Progenitor cell of endocrine pancreas (in vitro differentiated cells): ENCODE measurements at places on chromosomes 5 and 9. TPM values are rescaled to one million over a fixed set of nuclear protein-coding genes. Genes with fewer than 3 reads are reported as not detected.

RPP25L gene
- 29.3 and 30.5 TPM in 2 replicates for total RNA-seq

- DNase-seq: no peak
These were observed 13.0 kb downstream of the CXXC5 start for GRCh38 chr5:139660923-139661814.

GRCh38 chr9:135948968-135949367 lies 12.2 kb downstream of the UBAC1 start:
- DNase-seq: no peak

DNA sequence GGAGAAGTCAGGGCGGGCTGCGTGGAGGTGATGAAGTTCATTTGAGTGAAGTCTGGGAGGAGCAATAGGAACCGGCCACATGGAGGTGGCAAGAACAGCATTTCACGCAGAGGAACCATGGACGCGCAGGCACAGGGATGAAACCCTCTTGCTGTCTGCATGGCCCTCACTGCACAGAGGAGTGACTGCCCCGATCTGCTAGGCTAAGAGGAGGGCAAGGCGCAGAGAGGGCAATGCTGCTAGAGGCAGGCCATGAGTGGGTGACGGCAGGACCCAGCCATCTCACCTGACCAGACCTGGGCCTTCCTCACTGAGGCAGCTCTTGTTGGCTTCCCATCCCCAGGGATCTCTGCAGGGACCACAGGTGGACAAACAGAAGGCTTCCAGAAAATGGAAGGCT lies 90.3 kb downstream of the BARX1 start:
- no peak for DNase-seq

- no peak for DNase-seq
These were observed 67.7 kb downstream of the PRDM6 start for GRCh38 chr5:123156577-123157296.

- DNase-seq: no peak
These were observed 152.3 kb downstream of the SNX18 start for GRCh38 chr5:54669845-54670244.

SPEF2 gene
- total RNA-seq: 15.6 and 16.0 TPM in 2 replicates

- no peak for DNase-seq
These were observed 4.9 kb upstream of the HRH2 start for GRCh38 chr5:175652741-175653663.

ANXA2R gene
- 0.87 and 0.93 TPM in 2 replicates for total RNA-seq

DNA sequence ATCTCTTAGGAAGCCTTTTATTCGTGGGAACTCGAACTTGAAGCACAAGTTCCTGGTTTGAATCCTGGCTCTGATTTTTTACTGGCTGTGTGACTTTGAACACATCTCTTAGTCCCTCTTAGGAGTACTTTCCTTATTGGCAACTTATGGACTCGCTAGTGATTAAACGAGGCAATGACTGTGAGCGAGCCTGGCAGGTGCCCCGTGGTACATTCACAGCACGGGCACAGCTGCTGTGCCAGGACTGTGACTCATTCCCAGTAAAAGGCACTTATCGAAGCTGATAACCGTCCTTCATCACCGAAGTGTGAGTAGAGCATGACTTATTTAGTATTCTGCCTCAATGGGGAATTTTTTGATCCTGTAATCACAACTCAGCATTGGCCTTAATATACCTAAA lies 22.7 kb downstream of the CFAP90 start:
- DNase-seq: no peak

DNA sequence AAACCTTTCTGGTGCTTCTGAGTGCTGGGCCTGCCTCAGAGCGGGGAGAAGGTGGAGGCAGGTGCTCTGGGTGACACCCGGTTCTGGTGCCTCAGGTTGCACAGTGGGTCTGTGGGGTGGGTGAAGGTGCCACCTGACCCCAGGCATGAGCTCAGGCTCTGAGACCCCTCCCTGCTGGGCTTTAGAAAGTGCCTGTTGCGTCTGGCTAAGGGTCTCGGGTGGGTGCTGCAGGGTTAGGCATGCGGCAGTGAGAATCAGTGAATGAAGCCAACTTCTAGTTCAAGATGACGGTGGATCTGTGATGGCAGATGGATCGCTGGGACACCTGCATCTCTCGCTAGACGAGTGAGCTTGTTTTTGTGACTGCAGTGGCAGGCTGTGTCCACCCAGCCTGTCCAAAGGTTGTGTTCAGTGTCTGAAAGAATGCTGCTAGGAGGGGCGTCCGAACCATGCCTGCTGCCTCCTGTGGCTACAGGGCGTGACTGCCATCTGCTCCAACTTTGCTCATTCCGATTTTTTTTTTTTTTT lies 5.0 kb downstream of the SQSTM1 start:
- DNase-seq: no peak

ZNF454 gene
- total RNA-seq: 0.36 and 0.62 TPM in 2 replicates

GLIPR2 gene
- total RNA-seq: 7.3 TPM in 2 replicates

PCDHGA8 gene
- 1.5 and 1.9 TPM in 2 replicates for total RNA-seq

DNA sequence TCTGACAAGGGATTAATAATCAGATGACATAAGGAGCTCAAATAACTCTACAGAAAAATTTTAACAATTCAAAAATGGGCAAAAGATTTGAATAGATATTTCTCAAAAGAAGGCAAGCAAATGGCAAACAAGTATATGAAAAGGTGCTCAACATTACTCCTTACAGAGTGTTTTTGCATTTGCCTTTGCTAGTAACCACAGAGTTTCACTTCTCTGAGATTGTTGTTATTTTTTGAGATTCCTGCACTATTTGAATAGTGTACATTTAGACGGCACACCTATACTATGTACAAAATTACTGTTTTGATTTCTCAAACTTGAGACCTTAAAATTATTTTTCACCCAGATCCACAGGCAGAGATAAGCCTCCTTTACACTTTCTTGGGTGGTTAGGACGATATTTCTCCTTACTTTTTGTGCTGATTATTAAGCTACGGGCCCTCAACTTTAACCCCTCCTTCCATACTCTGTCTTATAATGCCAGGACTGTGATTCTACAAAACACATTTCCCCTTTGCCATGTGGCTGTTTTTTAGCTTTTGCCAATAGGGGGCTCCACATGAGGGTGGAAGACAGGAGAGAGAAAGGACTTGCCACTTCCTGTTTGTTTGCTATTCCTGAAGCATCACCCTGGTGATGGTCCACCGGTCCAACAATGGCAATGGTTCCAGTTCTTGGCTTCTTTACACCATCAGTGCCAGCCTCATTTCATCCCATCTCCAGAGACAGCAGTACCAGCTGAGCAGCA lies 65.0 kb upstream of the DAP start:
- DNase-seq: no peak

DNA sequence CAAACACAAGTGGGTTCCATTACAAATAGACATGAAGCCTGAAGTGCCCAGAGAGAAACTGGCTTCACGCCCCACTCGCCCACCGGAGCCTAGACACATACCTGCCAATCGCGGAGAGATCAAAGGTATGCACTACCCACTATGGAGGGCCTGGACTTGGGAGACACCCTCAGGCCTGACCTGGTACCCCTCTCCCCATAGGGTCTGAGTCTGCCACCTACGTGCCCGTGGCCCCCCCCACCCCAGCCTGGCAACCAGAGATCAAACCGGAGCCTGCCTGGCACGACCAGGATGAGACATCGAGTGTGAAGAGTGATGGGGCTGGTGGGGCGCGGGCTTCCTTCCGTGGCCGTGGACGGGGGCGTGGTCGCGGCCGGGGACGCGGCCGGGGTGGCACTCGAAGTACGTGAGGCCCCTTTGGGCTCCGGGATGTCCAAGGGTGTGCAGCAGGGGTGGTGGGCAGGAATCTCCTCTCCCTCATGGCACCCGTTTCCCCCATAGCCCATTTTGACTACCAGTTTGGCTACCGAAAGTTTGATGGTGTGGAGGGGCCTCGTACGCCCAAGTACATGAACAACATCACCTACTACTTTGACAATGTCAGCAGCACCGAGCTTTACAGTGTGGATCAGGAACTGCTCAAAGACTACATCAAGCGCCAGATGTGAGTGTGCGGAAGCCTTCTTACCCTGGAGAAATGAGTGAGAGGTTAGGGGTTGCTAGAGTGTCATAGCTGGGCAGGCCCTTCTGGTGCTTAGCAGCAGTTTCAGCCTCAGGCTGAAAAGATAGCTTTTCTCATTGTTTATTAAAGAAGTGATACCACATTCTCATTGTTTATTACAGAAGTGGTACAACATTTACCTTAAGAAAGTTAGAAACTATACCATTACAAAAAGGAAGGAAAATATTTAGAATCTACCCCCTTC lies 38.7 kb downstream of the LARP1 start:
- DNase-seq: no peak

DNA sequence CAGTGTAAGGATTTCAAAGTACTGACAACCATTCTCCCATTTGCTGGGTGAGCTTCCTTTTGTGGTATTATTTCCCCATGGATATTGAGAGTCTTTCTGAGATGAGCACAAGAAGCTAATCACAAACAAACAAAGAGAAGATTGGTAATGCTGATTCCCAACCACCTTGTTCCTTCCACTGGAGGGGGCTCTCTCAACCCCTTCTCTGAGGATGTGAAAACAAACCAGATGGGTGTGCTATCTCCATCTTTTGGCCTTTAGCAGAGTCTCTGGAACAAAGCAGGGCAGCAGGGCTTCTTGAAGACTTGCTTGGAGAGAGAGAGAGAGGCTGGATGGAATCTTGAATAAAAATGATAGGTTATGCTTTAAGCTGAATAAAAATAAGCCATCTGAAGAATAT lies 576.7 kb upstream of the ZNF462 start:
- DNase-seq: no peak

KIF20A gene
- 26.7 and 28.8 TPM in 2 replicates for total RNA-seq

PLAC8L1 gene
- 1.5 and 2.0 TPM in 2 replicates for total RNA-seq

DNA sequence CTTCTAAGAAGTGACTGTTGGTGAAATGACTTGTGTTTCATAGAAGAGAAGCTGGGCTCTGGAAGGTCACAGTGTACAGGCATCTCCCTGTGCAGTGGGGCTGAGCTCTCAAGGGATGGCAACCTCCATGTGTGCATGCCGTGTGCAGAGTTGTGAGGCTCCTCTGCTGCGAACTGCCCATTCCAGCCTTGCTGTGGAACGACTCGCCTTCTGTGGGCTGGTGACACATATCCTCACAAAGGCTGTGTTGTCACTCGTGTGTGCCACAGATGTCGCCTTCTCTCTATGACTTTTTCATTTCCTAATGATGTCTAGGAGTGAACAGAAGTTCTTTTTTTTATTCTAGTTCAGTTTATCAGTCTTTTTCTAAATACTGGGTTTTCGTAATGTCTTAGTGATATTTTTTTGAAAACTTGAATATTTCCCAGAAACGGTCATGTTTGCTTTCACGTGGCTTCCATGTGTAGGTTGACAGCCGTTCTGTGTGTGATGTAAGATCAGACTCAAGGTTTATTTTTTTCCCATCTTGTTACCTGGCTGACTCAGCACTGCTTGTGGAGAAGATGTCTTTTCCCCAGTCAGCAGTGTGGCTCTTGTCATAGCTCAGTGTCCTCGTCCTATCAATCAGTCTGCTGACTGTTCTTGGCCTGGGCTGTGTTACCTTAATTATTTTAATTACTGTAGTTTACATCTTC lies 57.3 kb upstream of the CACNA1B start:
- DNase-seq: no peak

SHOC1 gene
- not detected in 2 replicates for total RNA-seq

DNA sequence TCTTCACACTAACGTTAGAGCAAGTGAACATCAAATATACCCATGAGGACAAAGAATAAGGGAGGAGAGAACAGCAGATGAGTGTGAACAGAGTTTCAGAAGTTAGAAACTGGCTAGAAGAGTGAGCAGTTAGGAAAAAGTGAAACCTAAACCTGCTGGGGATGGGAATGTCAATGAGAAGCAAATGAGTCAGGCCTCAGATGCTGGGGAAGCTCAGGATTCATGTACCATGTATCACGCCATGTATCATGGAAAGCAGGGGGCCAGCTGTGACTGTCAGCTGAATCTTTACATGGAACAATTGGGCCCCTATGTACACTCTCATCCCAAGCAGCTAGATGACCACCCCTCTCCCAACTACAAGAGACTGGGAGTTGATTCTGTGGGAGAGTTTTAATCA lies 16.2 kb downstream of the GDF9 start:
- no peak for DNase-seq

- DNase-seq: no peak
These were observed 58.8 kb upstream of the ANGPTL2 start for GRCh38 chr9:127181315-127181580.

DNA sequence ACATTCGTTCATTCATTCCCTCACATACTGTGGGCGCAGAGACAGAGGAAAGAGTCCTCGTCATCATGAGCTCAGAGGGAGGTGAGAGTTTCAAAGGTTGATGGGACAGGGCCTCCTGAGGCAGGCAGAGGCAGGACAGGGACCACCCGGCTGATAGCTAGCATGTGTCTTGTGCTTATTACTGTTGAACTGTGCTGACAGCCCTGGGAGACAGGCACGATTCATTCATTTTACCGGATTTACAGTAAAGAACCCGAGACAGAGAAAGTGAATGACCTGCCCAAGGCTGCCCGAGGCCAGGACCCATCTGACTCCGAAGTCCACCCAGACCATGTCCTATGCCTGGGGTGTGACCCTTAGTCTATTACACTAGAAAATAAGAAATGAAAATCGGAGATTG lies 4.9 kb upstream of the FAM163B start:
- DNase-seq: no peak

DNA sequence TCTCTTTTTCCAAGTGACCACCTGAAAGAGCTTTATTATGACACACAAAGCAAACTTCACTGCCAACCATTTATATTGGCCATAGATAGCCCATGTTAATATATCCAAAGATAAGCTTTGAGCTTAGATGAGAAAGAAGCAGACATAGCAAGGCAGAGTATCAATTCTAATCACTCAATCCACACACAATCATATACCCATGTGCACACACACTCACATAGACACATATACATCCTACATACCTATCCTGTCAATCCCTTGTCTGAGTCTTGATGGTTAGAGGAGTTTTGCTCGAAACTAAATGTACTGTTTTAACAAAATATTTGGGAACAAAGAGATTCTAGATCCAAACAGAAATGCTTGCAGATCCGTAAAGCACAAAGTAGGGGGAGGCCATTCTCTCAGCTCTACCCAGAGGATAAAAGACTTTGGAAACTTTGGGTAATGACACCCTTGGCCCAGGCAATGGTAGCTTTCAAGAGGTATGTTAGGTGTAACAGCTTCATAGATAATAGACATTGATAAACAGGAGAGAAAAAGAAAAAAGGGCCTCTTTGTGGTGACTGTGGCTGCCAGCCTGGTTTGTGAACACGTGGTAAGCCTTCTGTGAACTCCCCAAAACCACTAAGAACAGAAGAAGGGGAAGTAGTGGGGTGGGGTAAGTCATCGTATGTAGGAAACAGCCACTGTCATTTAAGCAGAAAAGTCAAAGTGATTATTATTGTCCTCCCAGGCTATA lies 121.6 kb downstream of the TLR4 start:
- DNase-seq: no peak

GRCh38 chr5:353612-354580 lies 32.4 kb downstream of the AHRR start:
- no peak for DNase-seq

GRCh38 chr5:160629003-160629402 lies 207.3 kb downstream of the PTTG1 start:
- no peak for DNase-seq

GRCh38 chr9:88224938-88225337 lies 86.7 kb upstream of the SPATA31C2 start:
- DNase-seq: no peak

DNA sequence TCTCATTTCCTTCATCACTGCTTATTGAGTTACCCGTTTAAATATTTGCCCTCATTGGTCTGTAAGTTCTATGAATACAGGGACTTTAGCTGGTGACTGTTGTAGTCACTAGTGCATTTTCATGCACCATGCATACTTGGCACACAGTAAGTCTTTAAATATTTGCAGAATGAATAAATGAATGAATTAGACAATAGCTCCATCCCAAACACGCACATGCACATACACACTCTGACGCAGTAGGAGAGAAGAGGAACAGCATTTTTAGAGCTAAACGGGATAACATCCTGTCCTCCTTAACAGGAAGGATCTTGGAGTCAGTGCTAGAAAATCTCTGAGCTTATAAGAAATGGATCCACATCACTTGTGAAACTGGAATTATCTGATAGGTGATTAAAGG lies 447.7 kb downstream of the KIF4B start:
- DNase-seq: no peak
